Renal pelvis (tissue), 12 donors: ENCODE measurements at places on chromosomes 12 and 14. TPM values are rescaled to one million over a fixed set of nuclear protein-coding genes. Genes with fewer than 3 reads are reported as not detected.

GRCh38 chr12:42534184-42534838 is 55.2 kb downstream of the PRICKLE1 start:
- DNase-seq: no peak

TAS2R8 gene
- polyA plus RNA-seq: not detected

INHBE gene
- 0.53 TPM for polyA plus RNA-seq

DNA sequence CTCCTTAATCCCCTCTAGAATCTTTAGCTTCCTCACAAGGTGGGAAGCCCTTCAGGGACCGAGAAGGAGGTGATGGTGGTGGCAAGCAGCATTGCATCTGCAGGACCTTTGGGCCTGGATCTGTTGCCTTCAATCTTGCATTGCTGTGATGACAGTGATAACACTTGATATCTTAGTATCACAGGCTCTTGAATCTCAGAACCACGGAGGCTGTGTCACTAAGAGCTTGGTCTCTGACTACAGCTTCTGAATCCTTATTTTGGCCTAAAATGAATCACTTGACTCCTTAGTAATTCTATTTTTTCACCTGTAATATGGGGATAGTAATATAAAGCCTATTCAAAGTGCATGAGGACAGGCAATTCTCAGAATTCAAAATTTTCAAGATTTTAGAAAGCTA is 8.9 kb upstream of the AMN1 start:
- DNase-seq: no peak
